ENCODE measurements at places on chromosomes 1 and 21.

DNA sequence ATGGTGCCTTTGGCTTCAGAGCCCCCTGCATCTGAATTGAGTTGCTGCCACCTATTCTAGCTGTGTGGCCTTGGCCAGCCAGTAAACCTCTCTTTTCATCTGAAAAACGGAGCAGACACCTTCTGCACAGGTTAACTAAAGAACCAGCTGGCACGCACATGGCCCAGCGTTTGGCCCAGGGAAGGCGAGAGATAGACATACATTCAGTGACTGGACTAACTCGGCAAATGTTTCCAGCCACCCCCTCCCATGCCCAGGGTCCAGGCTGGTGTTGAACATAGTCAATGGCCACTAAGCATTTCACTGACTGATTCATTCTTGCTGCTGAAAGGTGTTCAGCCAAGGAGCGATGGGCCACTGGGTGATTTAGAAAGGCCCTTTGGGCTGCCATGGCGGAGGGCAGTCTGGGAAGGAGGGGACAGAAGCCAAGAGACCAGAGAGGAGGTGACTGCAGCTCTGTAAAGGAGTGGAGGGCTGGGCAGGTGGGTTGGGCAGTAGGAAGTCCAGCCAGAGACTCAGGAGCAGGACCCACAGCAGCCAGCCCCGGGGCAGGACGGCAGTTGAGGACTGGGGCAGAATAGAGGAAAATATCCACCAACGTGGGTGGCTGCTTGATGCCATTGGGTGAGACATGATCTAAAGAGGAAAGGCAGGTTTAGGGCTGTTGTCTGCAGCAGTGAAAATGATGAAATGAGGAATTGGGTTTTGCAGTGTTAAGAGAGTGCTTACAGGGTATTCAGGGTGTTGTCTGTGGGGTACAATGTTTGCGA, 184.3 kb downstream of the HIVEP3 start:
- DNase-seq = no peak

GRCh38 chr1:55147524-55147923, 67.6 kb downstream of the USP24 start:
- no peak for DNase-seq

- DNase-seq = no peak
These were observed 180.7 kb downstream of the TRABD2B start for GRCh38 chr1:47816325-47817071.

DNA sequence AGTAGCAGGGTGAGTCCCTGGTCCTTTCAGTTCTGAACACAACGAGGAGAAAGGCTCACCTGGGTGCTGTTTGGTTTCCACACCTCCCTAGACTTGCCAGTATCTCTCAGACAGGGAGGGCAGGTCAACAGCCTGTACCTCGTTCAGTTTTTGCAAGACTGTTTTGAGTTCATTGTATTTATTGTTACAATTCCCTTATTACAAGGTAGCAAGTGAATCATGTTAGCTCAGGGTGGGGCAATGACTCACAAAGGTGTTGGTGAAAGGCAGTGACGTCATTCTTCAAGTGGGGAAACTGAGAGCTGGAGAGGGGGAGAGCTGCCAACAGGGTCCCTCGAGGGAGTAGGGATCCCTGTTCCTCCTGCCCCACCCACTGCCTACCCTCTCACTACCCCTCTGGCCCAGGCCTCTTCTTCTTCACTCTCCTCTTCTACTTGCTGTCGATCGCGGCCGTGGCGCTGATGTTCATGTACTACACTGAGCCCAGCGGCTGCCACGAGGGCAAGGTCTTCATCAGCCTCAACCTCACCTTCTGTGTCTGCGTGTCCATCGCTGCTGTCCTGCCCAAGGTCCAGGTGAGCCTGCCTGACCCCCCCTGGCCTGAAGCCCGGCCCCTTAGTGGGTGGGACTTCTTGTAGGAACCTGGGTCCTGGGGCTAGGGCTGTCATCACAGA, 13.4 kb downstream of the SERINC2 start:
- DNase-seq = no peak

DNA sequence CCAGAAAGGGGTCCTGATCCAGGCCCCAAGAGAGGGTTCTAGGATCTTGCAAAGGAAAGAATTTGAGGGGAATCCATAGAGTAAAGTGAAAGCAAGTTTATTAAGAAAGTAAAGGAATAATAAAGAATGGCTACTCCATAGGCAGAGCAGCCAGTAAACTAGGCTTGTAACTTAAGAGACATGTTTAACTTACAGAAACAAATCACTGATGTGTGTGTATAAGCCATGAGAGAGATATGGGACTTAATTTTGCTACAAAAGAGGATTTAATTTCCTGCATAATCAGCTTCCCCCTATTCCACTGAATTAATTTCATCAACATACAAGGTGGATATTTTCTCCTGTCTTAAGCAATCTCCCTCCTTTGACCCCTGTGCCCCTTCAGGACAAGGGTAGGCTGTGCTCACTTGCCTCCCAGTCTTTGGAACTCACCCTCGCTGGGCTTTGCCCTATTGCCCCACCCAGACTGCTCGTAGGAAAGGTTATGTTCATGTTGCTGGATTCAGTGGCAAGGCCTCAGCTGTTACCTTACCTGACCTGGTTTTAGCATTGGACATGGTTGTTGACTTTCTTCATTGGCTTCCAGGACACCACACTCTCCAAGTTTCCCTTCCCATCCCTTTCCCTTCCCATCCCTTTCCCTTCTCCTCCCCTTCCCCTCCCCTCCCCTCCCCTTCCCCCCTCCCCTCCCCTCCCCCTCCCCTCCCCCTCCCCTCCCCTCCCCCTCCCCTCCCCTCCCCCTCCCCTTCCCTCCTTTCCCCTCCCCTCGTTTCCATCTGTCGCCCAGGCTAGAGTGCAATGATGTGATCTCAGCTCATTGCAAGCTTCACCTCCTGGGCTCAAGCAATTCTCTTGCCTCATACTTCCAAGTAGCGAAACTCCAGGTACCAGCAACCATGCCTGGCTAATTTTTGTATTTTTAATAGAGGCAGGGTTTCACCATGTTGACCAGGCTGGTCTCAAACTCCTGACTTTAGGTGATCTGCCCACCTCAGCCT, 44.6 kb downstream of the TBCE start:
- DNase-seq = no peak

- no peak for DNase-seq
These were observed 84.5 kb upstream of the GCLM start for GRCh38 chr1:93993731-93994130.

GRCh38 chr1:46659307-46659870, 8.8 kb downstream of the ATPAF1 start:
- no peak for DNase-seq

DNA sequence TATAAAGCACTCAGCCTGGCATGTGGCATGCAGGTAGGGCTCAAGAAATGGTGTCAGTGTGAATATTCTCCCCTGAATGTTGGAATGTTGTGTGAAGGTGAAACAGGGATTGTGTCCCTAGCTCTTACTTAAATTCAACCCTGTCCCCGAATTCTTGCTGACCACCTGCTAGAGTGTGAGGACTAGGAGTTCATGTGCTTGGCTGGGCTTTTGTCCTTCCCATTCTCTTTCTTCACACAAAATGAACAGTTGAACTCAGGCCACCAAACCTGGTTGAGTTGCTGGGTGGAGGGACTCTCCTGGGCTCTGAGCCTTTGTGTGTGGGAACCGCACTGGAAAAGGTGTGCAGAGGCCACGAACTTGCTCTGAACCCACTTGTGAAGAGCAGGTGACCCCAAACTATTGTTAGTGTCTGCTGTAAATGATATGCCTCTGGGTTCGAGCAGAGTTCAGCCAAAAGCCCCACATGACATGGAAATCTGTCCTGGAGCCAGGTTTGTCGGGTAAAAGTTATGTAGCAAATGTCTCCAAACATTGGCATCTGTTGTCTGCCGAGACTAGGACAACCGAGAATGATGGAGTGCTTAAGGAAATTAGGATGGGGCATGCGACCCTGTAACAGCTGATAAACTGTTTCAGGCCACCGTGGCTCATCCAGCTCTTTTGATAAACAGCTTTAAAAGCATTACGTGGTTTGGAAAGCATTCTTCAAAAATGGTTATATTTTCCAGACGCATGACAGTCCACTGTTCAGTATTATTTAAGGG, 144.2 kb downstream of the DHRS3 start:
- DNase-seq = no peak

GRCh38 chr1:42933610-42934491, 24.8 kb downstream of the SLC2A1 start:
- no peak for DNase-seq

GRCh38 chr1:61301824-61302657, 219.7 kb downstream of the NFIA start:
- no peak for DNase-seq

DNA sequence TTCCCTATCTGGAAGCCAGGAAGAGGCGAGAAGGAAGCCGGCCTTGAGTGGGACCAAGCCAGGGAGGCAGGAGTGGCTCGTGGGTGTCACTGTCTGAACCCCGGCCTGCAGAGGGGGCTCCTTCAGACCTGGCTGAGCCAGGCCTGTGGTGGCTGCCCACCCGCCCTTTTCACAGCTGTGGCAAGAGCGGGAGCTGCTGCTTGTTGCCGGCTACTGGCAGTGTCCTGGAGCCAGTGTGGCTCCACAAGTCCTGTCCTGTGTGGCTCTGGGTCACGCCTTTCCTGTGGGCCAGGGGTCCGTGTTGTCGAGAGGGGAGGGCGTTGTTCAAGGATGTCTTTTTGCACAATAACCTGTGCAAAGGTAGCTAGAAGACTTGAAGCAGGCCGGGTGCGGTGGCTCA, 1.3 kb downstream of the PFKL start:
- DNase-seq = no peak

Data from H1 (cell line).